ENCODE measurements at places on chromosomes 6 and 20.

GRCh38 chr6:46118157-46118556 is 11.6 kb upstream of the ENPP4 start:
- no peak for DNase-seq

DNA sequence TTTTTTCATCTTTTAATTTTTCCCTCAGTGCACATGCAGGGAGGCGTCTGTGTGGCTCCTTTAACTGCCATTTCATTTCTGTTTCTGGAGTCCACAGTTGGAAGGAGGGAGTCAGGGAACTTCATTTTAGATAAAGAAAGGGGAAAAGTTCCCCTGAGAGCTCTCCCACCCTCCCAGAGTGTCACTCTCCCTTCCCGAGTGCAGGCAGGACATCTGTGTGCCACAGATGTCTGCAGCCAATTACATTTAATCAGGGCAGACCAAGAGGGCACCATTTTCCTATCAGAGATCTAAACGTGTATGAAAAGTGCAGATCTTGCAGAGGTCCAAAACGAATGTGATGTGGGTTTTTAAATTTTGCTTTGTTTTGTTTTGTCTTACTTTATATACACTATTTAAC is 96.6 kb downstream of the PXDC1 start:
- no peak for DNase-seq

DNA sequence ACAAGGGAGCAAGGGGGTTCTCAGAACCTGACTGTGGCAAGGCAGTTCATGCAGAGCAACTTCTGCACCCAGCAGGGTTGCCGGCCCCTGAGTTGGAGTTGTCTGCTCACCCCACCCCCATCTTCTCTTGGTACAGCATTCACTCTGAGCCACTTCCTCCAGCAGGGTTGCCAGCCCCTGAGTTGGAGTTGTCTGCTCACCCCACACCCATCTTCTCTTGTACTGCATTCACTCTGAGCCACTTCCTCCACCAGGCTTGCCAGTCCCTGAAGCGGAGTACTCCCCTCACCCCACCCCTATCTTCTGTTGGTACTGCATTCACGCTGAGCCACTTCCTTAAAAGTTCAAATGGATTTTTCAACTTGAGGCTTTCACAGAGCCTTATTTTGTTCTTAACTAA is 79.7 kb upstream of the SYNDIG1 start:
- DNase-seq: peak; percentile 70

- no peak for DNase-seq
Measured at GRCh38 chr6:131366223-131366622, 206.8 kb upstream of the ARG1 start.

- no peak for DNase-seq
Measured at GRCh38 chr6:137882225-137882961, 15.3 kb downstream of the TNFAIP3 start.

DNA sequence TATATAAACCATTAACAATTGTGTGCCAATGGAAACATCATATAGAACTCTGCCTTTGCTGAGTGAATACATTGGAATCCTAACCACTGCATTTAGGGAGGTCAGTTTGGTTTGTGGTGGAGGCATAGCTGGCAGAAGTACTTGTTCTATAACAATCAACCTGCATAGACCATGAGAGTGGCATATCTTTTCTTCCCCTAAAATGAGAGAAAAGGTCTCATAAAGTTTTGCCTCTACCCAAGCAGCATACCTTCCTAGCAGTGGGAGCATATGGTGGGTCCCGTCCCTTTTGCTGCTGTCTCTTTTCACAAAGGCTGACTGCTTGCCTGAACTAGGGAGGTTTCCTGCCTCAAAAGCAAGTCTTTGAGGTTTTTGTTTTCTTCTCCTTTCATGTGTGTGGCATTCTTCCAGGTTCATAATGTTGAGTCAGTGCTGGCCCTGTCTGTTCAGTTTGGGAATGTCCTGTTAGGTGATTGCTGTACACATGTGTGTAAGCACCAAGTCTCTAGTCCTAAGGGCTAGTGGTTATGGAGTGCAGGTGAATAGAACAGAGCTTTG is 61.2 kb upstream of the SUPT3H start:
- peak; percentile 18 for DNase-seq

- DNase-seq: peak; percentile 50
Measured at GRCh38 chr6:163415620-163416556, 1.4 kb downstream of the QKI start.

DNA sequence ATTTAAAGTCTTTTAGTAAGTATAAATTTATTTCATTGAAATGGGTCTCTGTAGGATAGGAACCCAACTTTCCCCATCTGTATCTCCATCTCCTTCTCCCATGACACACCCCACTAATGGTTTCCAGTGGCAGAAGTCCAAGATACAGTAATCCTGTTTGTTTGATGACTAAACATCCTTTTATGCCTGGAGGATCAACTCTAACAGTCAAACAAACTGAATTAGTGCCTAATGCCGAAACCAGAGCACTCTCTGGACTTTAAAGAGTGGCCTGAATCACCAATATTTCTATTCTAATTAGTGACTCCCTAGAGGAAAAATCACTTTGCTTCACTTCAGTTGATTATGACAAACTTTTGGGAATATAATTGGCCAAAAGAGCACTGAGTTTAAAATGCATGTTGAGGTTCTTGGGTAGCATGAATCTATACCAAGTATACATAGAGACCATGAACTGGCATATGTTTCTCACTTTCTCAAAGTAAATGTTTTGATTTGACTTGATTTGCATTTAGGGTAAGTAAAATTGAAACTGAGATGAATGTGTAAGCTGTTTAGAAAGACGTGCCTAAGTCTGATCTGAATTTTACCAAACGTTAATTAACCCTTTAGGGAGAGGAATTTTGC is 776.4 kb upstream of the NRSN1 start:
- no peak for DNase-seq

- peak; percentile 77 for DNase-seq
Measured at GRCh38 chr6:149934249-149935156, 7.3 kb upstream of the ULBP2 start.

GRCh38 chr6:51953246-51953645 is 134.2 kb downstream of the PKHD1 start:
- DNase-seq: no peak

GRCh38 chr6:105364243-105364642 is 38.6 kb downstream of the PREP start:
- DNase-seq: no peak

GRCh38 chr20:381581-382290 is 1.2 kb downstream of the TRIB3 start:
- DNase-seq: peak; percentile 84

- DNase-seq: no peak
Measured at GRCh38 chr20:9076440-9076839, 7.6 kb downstream of the PLCB4 start.

DNA sequence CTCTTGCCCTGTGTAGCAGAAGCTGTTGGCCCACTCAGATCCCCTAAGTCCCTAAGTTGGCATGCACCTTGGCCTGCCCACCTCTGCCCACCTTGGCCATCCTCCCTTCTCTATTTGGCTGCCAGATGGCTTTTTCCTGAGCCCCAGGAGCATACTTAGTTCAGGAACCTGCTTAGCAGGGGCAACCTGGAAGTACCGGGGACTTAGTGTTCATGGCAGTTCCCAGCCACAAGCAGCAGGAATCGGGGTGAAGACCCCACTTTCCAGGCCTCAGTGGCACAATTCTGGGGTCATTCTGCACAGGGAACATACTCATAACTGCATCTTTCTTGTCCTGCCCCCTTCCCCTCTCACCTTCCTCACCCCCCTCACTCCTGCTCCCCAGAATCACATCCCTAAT is 158.0 kb upstream of the PMEPA1 start:
- no peak for DNase-seq

- DNase-seq: no peak
Measured at GRCh38 chr6:100116411-100117194, 122.6 kb upstream of the MCHR2 start.

- no peak for DNase-seq
Measured at GRCh38 chr20:61562897-61563504, 310.9 kb downstream of the CDH4 start.

DNA sequence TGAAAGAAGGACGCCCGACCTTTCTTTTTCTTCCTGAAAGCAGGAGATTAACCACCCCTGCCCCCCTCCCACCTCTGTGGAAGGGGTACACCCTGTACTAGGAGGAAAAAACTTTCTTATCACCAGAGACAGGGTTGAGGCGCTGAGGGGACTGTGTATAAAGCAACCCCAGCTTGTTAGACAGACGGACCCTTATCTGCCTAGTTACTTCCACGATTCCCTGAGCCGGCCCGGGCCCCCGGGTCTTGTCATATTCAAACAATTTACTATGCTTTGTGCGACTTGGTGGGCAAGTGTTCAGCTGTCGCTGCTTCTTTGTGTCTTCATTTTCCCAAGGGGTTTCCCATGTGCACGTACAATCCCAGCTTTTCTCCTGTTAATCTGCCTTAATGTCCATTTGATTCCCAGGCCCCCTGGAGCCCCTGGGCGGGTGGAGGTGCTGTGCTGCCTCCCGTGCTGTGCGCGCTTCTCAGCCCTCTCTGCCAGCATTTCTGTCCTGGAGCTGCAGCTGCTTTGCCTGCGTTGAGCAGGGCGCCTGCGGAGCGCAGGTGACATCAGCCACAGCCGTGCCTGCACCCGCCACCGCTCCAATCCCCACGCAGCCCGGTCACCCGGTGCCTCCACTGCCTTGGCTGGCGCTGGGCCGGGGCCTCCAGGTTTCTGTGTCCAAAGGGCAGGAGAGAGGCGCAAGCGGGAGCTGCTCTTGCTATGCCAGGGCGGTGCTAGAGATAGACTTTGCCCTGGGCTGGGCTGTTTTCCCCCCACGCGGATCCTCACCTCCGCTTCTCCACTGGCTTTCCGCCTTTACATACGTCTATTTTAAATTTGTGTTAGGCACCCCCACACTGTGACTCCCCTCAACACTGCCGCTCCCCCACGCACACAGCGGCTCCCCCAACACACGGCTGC is 96.2 kb downstream of the TTLL2 start:
- no peak for DNase-seq

DNA sequence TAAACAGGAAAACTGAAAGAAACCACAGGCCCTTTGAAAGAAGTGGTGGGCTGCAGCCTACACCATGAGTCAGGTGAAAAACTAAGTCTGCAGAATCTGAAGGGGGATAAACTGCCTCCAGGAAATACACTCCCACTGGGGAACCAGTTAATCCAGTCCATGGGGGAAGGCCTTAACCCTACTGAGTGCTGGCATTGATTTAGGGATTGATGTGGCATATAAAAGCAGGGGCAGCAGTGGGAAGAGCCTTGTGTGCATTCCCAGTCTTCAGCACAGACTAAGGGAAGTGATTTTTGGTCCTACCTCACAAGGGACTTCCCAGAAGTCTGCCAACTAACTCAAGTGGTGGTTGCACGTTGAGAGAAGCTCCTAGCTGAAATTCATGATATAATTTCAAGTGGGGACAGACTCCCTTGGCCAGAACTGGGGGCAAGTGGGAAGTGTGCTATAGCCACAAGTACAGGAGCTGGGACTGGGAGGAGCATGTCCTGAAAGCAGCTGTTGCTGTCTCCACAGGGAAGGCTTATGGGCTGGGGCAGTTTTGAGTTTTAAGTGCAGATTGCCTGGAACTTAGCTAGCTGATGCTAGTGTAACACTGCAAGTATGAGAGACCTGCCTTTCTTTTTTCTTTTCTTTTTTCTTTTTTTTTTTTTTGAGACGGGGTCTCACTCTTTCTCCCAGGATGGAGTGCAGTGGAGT is 31.2 kb downstream of the CITED2 start:
- no peak for DNase-seq

DNA sequence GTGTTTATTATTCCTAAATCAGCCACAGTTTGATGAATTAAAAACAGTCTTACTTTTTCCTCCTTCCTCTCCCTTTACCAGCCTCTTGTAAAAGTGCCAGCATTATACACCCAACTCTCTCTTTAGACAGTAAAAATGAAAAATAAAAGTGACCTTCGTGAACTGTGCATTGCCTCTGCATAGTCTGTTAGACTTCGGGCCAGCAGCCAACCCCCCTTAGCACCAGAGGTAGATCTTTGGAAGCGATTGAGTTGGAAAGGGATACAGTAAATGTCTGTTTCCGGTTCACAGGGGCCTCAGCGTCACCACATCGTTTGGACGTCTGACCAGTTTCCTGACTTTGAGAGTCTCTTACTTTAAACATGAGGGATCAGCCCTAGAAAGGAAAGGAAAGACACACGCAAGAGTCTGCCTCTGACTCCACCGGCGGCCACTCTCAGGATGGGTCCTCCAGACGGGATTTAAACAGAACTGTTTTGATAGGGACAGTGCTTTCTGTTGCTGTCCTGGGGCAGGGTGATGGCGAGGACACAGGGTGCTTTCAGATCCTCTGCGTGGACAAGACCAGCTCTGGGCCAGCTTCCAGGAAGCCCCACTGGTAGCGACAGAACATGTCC is 206.6 kb upstream of the PREP start:
- DNase-seq: no peak

DNA sequence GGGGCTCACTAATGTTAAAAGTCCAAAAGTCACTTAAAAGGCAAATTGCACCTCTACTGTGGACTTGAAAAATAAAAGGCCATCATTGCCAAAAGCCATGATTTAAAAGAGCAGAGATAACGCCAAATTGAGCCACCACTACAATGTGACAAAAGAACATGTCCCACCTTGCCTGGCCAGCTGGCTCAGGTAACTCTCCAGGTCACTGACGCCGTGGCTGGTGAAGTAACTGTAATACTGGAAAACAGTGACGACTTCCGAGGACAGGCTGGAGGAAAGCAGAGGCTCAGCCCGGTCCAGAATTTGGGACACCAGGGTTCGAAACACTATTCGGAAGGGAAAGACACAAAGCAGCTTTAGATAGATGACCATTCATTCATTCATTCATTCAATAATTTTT is 29.3 kb upstream of the ARMH2 start:
- no peak for DNase-seq

DNA sequence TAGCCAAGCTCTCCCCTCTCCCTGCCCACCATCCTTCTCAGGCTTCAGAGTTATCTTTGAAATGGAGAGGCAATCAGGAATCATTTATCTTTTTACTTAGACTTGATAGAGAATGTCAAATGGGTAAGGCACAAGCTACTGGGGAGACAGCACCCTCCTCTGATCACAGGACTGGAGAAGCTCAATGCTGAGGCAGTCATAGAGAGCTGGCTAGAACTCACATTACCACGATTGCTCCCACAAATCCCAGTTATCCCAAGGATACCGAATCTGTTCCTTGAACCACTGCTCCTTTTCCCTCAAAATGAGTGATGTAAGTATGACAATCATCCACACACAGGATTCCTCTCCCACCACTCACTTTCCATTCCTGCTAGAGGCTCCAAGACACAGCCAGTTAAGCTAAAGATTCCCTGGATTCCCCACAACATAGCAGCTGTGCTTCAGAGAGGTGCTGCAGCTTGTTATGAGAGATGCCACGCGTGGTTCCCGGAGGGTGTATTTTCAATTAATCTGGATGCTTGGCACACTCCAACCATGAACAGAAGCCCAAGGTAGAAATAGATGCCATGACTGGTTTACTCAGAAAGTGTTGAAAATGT is 96.2 kb upstream of the VGLL2 start:
- no peak for DNase-seq

- DNase-seq: no peak
Measured at GRCh38 chr6:12065321-12066140, 53.4 kb downstream of the HIVEP1 start.

- DNase-seq: no peak
Measured at GRCh38 chr20:19996222-19996621, 20.9 kb upstream of the NAA20 start.

Measured in CD4-positive, alpha-beta T cell treated with Interleukin-6 for 4 hours (primary cell).